ENCODE measurements at places on chromosomes 2 and 18.

DNA sequence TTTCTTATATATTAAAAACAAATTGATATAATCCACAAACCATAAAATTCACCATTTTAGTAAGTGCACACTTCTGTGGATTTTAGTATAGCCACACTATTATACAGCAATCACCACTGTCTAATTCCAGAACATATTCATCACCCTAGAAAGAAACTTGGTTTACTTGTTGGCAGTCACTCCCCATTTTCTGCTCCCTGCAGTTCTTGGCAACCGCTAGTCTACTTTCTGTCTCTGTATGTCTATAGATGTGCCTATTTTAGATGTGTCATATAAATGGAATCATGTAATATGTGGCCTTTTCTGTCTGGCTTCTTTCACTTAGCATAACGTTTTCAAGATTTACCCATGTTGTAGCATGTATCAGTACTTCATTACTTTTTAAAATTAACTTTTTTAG lies 5.7 kb downstream of the CKAP2L start:
- peak overlapping the region; percentile 14 for H3K27ac ChIP-seq
- no peak overlapping the region for H3K4me3 ChIP-seq
- peaks cover 38% of the 10 kb centered on the region for H3K4me1 ChIP-seq
- no peaks in the 10 kb centered on the region for H3K36me3 ChIP-seq
- H3K27me3 ChIP-seq, result no peaks in the 10 kb centered on the region

- peaks cover 7% of the 10 kb centered on the region for H3K27me3 ChIP-seq
- H3K27ac ChIP-seq, result no peak overlapping the region
- H3K36me3 ChIP-seq, result no peaks in the 10 kb centered on the region
- H3K4me3 ChIP-seq, result no peak overlapping the region
- peaks cover 24% of the 10 kb centered on the region for H3K4me1 ChIP-seq
Observed at GRCh38 chr2:121075006-121075551, 209.9 kb downstream of the TFCP2L1 start.

DNA sequence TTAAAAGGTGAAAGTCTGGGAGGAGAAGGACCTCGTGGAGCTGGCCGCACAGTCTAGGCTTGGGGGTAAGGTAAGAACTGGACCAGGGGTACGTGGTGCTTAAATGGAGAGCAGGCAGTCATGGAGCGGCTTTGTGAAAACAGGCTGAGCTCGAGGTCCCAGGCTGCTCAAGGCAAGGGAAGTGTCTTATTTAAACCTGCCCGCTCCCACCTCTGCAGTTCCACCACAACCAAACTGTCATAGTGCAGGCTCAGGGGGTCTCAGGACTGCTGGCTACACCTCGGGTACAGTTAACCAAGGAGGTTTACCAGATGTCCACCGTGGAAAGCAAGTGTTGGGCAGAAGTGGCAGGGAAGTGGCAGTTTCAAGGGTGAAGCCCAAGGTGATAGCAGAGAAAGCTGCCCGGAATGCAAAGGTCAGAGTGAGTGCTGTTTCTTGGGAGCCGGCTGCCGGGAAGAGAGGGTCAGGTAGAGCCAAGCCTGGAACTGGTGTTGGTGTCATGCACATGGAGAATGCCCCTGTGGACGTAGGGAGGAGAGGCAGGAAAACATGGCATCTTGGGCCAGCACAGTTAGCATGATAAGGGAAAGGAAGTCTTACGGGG lies 203.3 kb downstream of the GBX2 start:
- no peaks in the 10 kb centered on the region for H3K27me3 ChIP-seq
- H3K4me3 ChIP-seq, result no peak overlapping the region
- no peak for DNase-seq
- no peak overlapping the region for H3K27ac ChIP-seq
- peaks cover 5% of the 10 kb centered on the region for H3K4me1 ChIP-seq

GRCh38 chr18:4208366-4208765 lies 246.7 kb downstream of the DLGAP1 start:
- H3K4me1 ChIP-seq, result peaks cover 5% of the 10 kb centered on the region
- no peak overlapping the region for H3K27ac ChIP-seq
- H3K36me3 ChIP-seq, result no peaks in the 10 kb centered on the region
- no peaks in the 10 kb centered on the region for H3K27me3 ChIP-seq
- no peak for DNase-seq

DNA sequence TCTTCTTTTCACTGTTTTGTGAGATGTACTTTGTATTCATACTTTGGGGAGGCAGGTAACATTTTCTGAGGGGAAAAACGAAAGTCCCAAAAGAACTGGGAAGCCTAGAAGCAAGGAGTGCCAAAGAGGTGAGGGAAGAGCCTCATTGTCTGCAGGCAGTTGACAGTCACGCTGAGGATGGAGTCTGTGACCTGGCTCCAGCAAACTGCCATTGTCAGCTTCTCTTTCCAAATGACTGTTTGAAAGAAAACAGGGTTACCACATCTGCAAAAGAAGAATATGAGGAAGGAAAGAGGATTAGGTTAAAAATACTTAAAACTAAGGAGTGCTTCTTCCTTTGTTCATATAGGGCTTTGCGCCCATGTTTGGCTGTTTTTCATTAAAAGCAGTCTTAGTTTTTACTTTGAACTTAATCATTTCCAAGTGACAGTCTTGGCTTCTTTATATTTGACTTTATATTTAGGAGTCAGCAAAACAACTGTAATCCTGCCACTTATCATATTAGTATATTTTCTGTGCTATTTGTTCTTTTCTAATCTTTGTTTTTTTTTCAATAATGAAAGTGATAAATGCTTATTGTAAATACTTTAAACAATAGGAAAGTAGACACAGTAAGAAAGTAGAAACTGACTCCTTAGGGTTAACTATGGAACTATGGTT lies 35.0 kb downstream of the CERS6 start:
- H3K27me3 ChIP-seq, result no peaks in the 10 kb centered on the region
- DNase-seq, result no peak
- H3K27ac ChIP-seq, result peak overlapping the region; percentile 69
- peaks cover 25% of the 10 kb centered on the region for H3K4me1 ChIP-seq
- no peak overlapping the region for H3K4me3 ChIP-seq

- H3K27me3 ChIP-seq, result no peaks in the 10 kb centered on the region
- no peak overlapping the region for H3K4me3 ChIP-seq
- H3K4me1 ChIP-seq, result peaks cover 1% of the 10 kb centered on the region
- H3K27ac ChIP-seq, result no peak overlapping the region
- DNase-seq, result no peak
Observed at GRCh38 chr2:60899892-60900249, 18.5 kb downstream of the REL start.

DNA sequence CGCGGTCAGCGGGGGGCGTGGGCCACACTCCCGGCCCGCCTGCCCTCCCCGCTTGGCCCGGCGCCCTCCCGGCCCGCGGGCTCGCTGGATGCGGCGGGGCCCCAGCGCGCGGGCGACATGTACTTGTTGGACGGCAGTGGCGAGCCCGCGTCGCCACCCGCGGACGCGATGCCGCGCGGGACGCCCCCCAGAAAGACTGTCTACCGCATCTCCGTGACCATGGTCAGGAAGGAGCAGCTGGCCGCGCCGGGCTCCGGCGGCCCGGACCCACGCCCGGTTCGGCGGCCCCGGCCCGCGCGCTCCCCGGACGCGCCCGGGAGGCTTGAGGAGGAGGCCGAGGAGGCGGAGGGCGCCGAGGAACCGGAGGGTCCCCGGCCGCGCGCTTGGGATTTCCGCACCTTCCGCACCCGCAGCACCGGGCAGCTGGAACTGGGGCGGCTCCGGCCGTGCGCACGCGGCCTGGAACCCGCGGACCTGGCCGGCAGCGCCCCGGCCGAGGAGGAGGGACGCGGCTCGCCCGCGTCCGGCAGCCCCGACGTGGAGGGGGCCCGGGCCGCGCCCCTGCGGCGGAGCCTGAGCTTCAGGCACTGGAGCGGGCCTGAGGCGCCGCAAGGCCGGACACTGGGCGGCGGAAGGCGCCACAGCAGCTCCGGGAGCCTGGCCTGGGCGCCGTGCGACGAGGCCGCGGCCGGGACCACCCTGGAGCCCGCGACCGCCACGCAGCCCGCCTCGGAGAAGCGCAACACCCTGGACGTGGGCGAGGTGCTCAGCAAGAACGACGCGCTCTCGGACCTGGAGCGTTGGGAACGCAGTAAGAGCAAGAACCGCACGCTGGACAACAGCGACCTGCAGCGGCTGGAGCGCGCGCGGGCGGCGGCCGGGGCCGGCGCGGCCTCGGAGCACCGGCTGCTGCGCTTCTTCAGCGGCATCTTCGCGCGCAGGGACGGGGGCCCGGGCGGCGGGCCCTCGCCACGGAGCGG lies 176.4 kb downstream of the AGAP1 start:
- H3K27ac ChIP-seq, result no peak overlapping the region
- H3K4me1 ChIP-seq, result peaks cover 36% of the 10 kb centered on the region
- H3K36me3 ChIP-seq, result no peaks in the 10 kb centered on the region
- DNase-seq, result peak; percentile 88
- no peak overlapping the region for H3K4me3 ChIP-seq
- no peaks in the 10 kb centered on the region for H3K27me3 ChIP-seq

All from osteocyte (in vitro differentiated cells).